ENCODE measurements at places on chromosomes 5 and 9. TPM values are rescaled to one million over a fixed set of nuclear protein-coding genes. Genes with fewer than 3 reads are reported as not detected.

- H3K36me3 ChIP-seq, result no peaks in the 10 kb centered on the region
- peak overlapping the region; percentile 93 for H3K4me3 ChIP-seq
Observed at GRCh38 chr5:62306323-62306895, 403 bp downstream of the KIF2A start.

DNA sequence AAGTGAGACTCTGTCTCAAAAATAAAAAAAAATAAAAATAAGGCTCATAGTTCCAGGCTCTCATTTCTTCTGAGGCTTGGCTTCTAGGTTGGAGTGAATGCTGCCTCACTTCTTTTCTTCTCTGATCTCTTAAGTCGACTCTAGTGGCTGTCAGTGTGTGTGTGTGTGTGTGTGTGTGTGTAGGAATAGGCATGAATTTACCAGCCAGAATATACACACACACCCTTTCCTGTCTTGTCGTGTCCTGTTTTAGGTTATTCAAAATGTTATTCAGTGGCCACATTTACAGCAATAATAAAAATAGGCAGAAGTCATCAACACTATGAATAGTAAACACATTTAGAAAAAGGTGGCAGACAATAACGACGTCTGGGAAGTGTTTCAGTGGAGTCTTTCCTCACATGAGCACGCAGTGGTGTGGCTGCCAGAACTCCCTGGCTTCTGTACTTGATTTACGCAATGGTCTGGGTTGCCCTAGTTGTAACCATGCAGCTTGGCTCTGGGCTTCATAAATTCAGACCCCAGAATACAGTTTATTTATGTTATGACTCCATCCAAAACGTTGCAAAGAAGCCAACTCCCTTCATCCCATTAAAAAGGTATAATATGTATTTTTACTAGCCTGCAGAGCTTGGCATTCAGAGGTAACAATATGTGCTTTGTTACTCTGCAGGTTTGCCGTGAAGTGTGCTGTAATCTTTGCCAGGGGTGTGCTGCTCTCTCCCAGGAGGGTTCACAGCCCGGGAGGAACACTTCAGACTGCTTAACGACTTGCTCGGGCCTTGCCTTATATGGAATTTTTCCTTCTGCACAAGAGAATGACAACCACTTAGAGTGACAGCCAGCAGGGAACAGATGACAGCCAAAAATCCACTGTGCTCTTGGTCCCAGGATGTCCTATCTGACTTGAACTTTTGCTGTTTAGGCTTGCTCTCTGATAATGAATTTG lies 34.4 kb upstream of the PALM2AKAP2 start:
- H3K27ac ChIP-seq, result no peak overlapping the region
- peaks cover 14% of the 10 kb centered on the region for H3K4me1 ChIP-seq
- peak; percentile 76 for DNase-seq
- H3K4me3 ChIP-seq, result no peak overlapping the region
- H3K36me3 ChIP-seq, result no peaks in the 10 kb centered on the region

GRCh38 chr5:131532031-131532640 lies 102.9 kb downstream of the RAPGEF6 start:
- no peaks in the 10 kb centered on the region for H3K36me3 ChIP-seq
- no peak for DNase-seq
- no peaks in the 10 kb centered on the region for H3K4me1 ChIP-seq
- peak overlapping the region; percentile 6 for H3K4me3 ChIP-seq
- H3K27ac ChIP-seq, result peak overlapping the region; percentile 16

DNA sequence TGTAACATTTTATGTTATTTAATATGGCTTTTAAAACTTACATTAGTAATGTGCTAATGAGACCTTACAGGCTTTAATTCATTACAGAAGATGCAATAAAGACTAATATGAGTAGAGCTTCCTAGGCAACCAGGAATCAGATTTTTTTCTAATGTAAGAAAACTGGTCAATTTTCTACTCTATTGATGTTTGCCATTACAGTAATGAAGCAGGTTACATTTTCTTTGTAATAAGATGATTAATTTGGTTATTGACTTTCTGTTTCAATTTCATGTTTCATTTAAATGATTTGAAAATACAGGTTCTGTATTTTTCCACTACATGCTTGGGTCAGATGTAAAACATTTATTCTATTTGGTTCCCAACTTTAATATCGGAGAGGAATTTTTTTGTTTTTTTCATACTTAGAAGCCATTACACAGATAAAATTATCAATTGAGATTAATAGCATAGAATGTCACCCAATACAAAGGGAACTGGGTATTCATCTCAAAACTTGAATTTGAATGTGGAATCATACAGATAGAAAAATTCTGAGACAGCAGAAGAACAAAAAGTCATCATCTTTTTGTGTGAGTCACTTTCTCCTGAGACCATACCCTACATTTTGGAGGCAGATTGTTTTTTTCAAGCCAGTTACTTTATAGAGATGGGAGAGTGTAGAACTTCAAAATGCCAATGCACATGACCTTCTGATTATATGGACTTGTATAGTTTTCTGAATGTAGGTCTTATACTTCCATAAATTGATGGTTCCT lies 133.6 kb upstream of the HMHB1 start:
- H3K36me3 ChIP-seq, result no peaks in the 10 kb centered on the region
- peaks cover 28% of the 10 kb centered on the region for H3K4me1 ChIP-seq
- no peak overlapping the region for H3K4me3 ChIP-seq

RMRP gene
- 19,485 TPM for total RNA-seq

PNPLA7 gene
- total RNA-seq, result 0.80 TPM

GRCh38 chr9:83056174-83056573 lies 6.8 kb downstream of the RASEF start:
- H3K36me3 ChIP-seq, result no peaks in the 10 kb centered on the region
- DNase-seq, result no peak
- H3K27ac ChIP-seq, result no peak overlapping the region
- H3K4me3 ChIP-seq, result no peak overlapping the region
- H3K4me1 ChIP-seq, result no peaks in the 10 kb centered on the region

GRCh38 chr9:17472126-17472525 lies 106.7 kb upstream of the SH3GL2 start:
- DNase-seq, result no peak
- no peaks in the 10 kb centered on the region for H3K36me3 ChIP-seq
- no peaks in the 10 kb centered on the region for H3K4me1 ChIP-seq

GRCh38 chr5:56037531-56038010 lies 42.8 kb upstream of the IL6ST start:
- no peaks in the 10 kb centered on the region for H3K27me3 ChIP-seq
- no peak overlapping the region for H3K27ac ChIP-seq
- H3K4me3 ChIP-seq, result no peak overlapping the region
- peaks cover 4% of the 10 kb centered on the region for H3K4me1 ChIP-seq
- DNase-seq, result peak; percentile 59

- DNase-seq, result no peak
- H3K4me1 ChIP-seq, result no peaks in the 10 kb centered on the region
- H3K27me3 ChIP-seq, result no peaks in the 10 kb centered on the region
- no peaks in the 10 kb centered on the region for H3K36me3 ChIP-seq
Observed at GRCh38 chr5:100889165-100889743, 13.8 kb downstream of the ST8SIA4 start.

EPB41L4A gene
- 7.4 TPM for total RNA-seq

TRIO gene
- total RNA-seq, result 129 TPM

DNA sequence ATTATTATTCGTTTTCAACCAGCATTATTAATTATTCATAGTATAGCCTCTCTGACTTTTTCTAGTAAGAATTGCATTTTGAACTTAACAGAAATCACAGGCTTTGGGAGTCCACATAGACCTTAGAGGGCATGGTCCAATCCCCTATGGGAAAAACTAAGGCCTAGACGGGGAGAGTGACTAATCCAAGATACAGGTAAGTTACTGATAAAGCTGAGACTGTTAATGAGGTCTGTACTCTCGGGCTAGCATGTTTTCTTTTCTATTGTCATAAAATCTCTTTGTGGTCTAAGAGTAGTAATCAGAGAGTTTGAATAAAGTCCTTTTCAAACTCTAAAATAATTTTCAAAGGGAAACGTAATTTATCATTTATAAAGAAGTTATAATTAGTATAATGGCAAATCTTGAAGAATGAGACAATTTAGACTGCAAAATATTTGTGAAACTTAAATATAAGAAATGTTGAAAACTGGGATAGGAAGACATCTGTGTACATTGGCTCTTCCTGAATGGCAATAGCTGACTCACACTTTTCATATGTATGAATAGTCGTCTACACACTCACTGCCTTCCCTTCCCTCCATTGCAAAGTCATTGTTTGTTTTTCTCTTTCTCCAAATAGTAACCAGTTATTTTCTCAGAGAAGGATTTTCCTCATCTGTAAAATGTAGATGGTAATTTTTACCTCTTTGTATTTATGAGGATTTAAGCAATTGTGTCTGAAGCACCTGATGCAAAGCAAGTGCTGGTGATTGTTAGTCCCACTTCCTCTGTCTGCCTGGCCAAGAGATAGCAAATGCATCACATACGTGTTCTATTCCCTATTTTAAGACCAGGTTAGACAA lies 207.9 kb upstream of the CD180 start:
- no peak overlapping the region for H3K27ac ChIP-seq
- no peak overlapping the region for H3K4me3 ChIP-seq
- no peaks in the 10 kb centered on the region for H3K27me3 ChIP-seq

GRCh38 chr9:34985311-34985899 lies 4.1 kb upstream of the DNAJB5 start:
- no peak overlapping the region for H3K27ac ChIP-seq
- peaks cover 4% of the 10 kb centered on the region for H3K27me3 ChIP-seq
- no peak overlapping the region for H3K4me3 ChIP-seq

RNF224 gene
- not detected for total RNA-seq

- H3K27me3 ChIP-seq, result no peaks in the 10 kb centered on the region
- no peak overlapping the region for H3K27ac ChIP-seq
- peaks cover 2% of the 10 kb centered on the region for H3K4me1 ChIP-seq
- H3K36me3 ChIP-seq, result no peaks in the 10 kb centered on the region
- no peak overlapping the region for H3K4me3 ChIP-seq
Observed at GRCh38 chr5:111259636-111260035, 35.5 kb downstream of the CAMK4 start.

ENHO gene
- 3.4 TPM for total RNA-seq

GRCh38 chr5:130580264-130580663 lies 584.8 kb downstream of the HINT1 start:
- no peaks in the 10 kb centered on the region for H3K4me1 ChIP-seq
- DNase-seq, result no peak
- no peaks in the 10 kb centered on the region for H3K27me3 ChIP-seq

DNA sequence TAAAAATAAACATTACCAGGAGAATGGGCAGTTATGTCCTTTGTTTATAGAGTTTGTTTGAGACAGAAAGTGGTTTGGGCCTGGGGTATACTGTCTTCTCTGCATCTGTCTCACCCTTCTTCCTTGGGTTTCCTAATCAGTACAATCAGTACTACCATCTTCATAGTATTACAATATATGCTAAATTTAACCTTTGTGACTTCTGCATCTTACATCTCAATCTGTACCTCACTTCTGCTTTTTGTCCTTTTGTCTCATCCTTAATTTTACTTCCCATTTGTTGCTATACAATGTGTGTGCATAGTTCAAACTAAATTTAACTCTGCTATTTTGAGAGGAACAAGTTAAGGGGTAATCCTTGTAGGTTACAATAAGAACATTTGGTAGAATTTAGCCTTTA lies 19.6 kb downstream of the FBXO38 start:
- no peaks in the 10 kb centered on the region for H3K4me1 ChIP-seq
- H3K4me3 ChIP-seq, result no peak overlapping the region
- H3K27ac ChIP-seq, result no peak overlapping the region
- H3K27me3 ChIP-seq, result no peaks in the 10 kb centered on the region
- H3K36me3 ChIP-seq, result peaks cover 25% of the 10 kb centered on the region
- peak; percentile 38 for DNase-seq

GRCh38 chr5:83564069-83564749 lies 92.7 kb downstream of the VCAN start:
- peak; percentile 70 for DNase-seq
- H3K36me3 ChIP-seq, result peaks cover 2% of the 10 kb centered on the region
- no peak overlapping the region for H3K4me3 ChIP-seq
- H3K27me3 ChIP-seq, result no peaks in the 10 kb centered on the region
- H3K27ac ChIP-seq, result no peak overlapping the region
- peaks cover 8% of the 10 kb centered on the region for H3K4me1 ChIP-seq

DNA sequence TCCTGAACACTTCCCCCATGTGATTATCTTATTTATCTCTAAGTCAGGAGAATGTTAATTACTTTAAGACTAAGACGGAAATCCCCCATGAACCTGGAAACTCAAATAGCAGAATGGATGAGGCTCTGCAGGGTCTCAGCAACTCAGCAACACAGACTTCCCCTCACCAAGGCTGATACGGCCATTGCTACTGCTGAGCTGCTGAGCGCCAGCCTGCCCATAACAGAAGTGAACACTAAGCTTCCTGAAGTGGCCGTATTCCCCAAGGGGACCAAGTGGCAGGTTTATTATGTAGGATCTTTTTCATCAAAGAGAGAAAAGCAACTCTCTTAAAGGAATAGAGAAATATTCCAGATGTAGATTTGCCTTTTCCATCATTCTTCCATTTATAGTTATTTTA lies 311.1 kb downstream of the RFX3 start:
- no peak for DNase-seq
- H3K36me3 ChIP-seq, result no peaks in the 10 kb centered on the region
- no peak overlapping the region for H3K27ac ChIP-seq
- no peaks in the 10 kb centered on the region for H3K27me3 ChIP-seq
- H3K4me1 ChIP-seq, result no peaks in the 10 kb centered on the region

DNA sequence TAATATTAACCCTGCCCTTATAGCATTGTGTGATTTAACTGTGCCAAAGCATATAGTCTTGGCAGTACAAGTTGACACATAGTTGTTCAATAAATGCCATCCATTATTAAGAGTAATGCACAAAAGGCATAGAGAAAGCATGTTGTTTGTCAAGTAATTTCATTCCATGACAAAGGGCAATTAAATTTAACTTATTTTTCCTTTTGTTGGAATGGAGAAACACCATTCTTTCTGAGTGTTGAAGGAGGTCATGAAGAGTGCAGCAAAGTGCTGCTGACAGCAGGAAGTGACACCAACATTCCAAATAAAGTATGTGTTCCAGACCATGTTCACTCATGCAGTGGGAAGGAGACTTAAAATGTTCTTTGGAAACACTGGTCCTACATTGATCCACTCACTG lies 29.1 kb downstream of the ANKDD1B start:
- no peak overlapping the region for H3K4me3 ChIP-seq
- H3K4me1 ChIP-seq, result no peaks in the 10 kb centered on the region
- no peaks in the 10 kb centered on the region for H3K27me3 ChIP-seq
- no peak overlapping the region for H3K27ac ChIP-seq

SEMA4D gene
- 12.8 TPM for total RNA-seq

CDH6 gene
- 8.0 TPM for total RNA-seq

DNA sequence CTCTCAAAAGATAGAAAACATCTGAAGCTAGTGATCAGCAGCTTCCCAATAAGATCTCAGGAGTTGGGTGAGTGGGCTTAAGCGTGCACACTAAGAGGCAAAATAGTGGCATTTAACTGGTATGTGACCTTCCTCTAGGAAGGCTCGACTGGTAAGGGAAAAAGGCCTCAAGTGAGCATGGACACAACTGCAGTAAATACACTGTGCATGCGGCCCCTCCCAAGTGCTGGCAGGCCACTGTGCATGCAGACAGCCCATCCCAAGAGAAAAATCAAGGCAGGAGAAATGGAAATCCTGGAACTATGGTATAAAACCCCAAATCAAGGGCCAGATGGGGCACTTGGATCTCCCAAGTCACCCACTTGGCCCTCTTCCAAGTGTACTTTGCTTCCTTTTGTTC lies 112.7 kb downstream of the SMC2 start:
- no peak overlapping the region for H3K4me3 ChIP-seq
- DNase-seq, result no peak
- H3K27me3 ChIP-seq, result no peaks in the 10 kb centered on the region

GRCh38 chr5:30764704-30765103 lies 428.8 kb upstream of the CDH6 start:
- no peak for DNase-seq
- H3K36me3 ChIP-seq, result no peaks in the 10 kb centered on the region
- no peaks in the 10 kb centered on the region for H3K27me3 ChIP-seq
- H3K4me1 ChIP-seq, result no peaks in the 10 kb centered on the region
- no peak overlapping the region for H3K4me3 ChIP-seq

Measured in muscle of leg (tissue), 16 donors.